HCT116 (cell line): ENCODE measurements at places on chromosomes 1 and 21.

- DNase-seq, result no peak
These were observed 38.1 kb downstream of the B3GALT5 start for GRCh38 chr21:39650801-39651200.

- no peak for DNase-seq
These were observed at the start of gene RGS18 for GRCh38 chr1:192158181-192158580. RGS18 (plus strand) TSS chr1:192158462; CDS start chr1:192158638, 176 bp downstream.

DNA sequence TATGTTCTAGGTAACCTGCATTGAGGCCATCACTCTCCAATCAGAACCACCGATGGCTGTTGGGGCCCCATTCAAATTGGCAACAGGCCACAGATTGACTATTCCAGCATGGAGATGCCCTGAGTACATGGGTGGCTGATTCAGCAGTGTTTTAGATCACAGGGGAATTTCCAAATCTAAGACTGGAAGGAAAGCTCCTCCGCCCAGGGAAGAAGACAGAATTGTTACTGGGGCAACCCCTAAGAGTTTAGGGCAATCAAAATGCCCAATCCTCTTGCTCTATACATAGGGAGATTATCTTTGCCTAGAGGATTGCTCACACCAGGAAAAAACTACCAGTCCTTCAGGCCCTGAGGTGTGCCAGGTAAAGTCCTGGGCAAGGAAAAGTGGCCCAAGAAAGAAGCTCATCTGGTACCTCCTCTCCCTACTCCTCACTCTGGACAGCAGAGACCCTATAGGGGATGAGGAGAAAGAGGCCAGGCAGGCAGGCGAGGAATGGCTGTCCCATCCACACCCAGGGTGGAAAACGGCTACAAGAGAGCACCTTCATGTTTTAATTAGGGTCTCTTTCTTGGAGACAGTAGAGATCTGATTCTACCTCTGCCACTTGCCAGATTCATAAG, 5.8 kb downstream of the S100A8 start:
- no peak for DNase-seq

DNA sequence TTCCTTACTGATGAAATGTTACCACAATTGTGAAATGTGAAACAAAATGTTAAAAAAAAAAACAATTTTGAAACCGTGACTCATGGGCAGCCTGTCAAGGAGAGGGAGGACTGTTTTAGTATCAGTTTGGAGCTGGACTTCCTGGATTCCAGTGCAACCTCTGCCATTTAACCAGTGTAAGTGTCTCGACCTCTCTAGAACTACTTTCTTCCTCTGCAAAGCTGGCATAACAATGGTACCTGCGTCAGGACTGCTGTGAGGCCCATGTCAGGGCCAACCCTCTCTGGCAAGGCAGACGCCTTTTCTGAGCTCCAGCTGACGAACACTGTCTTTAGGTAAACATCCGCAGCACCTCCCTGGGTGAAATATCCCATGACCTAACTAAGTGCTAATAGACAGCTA, 20.9 kb downstream of the URB1 start:
- no peak for DNase-seq

DNA sequence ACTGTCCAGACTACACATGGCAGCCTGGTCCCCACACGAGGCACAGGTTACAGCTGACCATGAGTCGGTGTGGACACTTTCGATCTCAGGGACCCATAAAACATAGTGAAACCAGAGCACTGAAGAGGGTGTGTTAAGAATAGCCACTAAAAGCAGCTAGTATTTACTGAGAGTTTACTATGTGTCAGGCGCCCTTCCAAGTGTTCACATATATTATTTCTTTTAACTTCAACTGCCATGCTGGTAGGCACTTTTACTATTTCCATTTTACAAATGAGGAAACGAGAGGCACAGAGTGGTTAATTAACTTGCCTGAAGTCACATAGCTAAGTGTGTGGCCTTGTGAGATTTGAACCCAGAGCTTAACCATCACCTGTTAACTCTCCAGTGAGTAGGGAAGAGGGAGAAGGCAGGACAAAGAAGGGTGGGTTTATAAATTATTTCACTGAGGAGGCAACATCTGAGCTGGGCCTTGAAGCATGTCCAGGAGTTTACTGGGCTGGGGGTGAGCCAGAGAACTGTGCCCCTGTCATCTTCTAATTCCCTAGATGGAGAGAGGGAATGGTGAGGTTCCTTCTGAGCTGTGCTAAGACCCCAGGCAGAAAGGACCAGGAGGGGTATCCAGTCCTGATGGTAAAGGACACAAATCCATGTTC, 20.7 kb downstream of the ABCA4 start:
- DNase-seq, result no peak

DNA sequence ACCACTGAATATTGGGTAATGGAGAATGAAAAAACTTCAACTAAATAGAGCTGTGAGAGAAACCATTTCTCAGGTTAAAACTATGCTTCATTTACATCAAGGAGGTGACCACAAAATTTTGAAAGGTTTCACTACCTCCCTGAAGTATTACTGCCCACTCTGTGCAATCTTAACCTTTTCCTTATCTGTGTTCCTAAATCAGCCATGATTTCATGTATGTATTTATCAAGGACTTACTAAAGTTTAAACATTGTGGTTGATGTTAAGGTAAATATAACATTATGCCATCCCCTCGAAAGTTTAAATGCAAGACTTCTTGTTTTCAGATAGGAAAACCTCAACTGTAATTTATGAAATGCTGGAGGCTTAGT, 84.4 kb downstream of the CLEC20A start:
- DNase-seq, result no peak
